ENCODE measurements at places on chromosomes 16 and 17.

DNA sequence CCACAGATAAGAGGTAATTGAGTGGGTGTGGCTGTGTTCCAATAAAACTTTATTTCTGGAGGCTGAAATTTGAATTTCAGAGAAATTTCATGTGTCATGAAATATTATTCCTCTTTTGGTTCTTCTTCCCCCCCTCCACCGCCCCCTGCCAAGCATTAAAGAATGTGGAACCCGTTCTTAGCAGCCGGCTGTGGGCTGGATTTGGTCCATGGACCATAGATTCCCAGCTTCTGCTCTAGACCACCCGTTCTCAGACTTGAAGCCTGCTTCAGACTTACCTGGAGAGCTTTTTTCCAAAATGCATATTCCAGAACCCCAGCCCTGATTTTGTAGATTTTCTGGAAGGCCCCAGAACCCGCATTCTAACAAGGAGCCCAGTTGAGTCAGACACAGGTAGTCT lies 15.1 kb upstream of the LASP1NB start:
- no peak for DNase-seq

DNA sequence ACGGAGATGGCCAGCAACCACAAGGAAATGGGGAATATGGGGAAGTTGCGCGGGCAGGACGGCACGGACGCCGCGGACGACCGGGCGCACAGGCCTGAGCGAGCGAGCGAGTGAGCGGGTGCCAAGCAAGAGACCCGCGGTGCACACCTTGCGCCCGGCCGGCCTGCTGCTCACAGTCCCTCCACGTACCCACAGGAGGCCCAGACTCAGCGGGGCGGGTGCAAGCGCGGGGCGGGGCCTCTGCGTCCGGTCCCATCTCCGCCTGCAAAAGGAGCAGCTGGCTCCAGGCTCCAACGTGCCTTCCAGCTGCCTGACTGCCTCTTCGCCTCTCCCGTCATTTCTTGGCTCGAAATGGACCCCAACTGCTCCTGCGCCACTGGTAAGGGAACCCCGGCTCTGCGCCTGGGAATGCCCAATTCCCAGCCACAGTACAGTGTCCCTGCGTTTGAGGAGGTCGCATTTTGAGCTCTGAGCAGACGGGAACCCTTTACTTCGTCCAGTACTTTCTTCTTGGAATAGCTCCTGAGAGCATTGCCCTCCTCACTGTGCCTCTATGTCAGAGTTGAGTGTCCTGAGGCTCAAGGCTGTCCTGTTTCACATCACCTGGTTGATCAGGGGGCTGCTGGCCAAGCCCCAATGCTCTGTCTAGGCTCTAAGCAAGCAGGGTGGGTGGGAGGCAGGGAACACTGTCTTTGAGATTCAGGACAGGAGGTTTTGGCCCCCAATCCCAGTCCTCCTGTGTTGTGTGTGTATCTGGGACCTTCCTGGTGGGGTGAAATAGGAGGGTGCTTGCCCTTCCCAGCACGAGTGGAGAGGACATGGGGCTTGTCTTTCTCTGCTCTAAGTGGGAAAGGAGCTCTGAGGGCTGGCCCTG lies 8.1 kb upstream of the MT1E start:
- peak; percentile 82 for DNase-seq

GRCh38 chr16:68094614-68094934 lies 9.4 kb downstream of the NFATC3 start:
- no peak for DNase-seq

DNA sequence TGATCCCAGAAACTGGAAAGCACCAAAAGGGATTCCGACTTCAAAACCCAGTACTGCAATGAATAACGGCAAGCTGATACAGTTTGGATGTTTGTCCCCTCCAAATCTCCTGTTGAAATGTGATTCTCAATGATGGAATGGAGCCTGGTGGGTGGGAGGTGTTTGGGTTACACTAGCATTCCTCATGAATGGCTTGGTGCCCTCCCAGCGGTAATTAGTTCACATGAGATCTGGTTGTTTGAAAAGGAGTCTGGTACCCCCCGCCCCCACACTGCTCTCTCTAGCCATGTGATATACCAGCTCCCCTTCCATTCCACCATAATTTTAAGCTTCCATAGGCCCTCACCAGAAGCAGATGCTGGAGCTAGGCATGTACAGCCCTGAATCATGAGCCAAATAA lies 40.1 kb downstream of the RANBP10 start:
- DNase-seq = no peak

DNA sequence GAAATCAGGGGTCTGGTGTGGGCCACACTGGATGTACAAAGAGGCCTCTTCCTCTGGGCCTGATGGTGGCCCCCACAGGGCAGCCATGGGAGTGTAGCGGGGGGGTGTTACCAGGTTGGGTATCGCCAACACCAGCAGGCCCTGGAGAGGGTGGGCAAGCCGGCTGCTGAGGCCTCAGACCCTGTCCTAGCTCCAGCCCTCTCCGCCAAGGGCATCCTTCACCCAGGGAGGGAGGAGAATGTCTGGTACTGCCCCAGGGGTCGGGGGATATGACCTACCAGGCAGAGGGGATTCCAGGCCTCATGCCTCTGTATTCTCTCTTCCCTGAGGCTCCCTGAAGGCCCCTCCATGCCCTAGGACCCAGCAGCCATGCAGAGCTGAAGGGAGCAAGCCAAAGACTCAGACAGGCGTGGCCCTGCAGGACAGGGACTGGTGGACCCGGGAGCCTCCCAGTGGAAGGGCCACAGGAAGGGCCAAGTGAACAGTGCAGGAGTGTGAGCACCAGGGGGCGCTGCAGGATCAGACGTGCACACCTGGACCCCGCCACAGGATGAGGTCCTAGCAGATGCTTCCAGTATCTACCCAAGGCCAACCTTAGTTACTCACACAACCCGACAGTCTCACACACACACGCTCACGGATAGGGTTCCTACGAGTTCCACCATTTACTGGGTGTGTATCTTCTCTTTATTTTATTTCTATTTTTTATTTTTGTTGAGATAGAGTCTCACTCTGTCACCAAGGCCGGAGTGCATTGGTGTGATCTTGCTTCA lies 10.9 kb upstream of the CES4A start:
- peak; percentile 88 for DNase-seq

DNA sequence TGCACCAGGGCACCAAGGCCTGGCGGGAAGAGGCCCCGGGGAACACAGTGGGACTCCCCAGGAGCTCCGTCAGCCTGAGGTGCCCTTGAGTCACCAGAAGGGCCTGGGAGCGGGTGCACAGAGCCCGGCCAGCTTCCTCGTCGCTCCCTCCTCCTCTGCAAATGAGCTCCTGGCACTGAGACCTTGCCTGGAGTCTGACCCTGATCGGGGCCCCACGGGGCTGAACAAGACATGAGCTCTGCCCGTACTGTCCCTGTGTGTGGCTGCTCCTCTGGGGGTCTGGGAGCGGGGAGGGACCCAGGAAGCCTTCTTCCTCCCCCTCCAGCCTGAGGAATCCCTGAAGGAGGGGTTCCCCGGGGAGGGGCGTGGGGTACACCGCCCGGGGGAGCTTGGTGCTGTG lies 36.4 kb upstream of the SSTR5 start:
- no peak for DNase-seq
